ENCODE measurements at places on chromosomes 12 and 14. TPM values are rescaled to one million over a fixed set of nuclear protein-coding genes. Genes with fewer than 3 reads are reported as not detected.

- DNase-seq, result peak; percentile 44
Measured at GRCh38 chr12:79360286-79360685, 330.5 kb downstream of the PAWR start.

GRCh38 chr14:100150932-100151587, 8.4 kb downstream of the DEGS2 start:
- DNase-seq, result no peak

The PSMC1 gene
- 137 TPM for total RNA-seq

The IGF1 gene
- 0.39 TPM for total RNA-seq

The PPP4R4 gene
- 0.58 TPM for total RNA-seq
